Sciatic nerve (tissue), 2 donors: ENCODE measurements at places on chromosomes 3 and 15. TPM values are rescaled to one million over a fixed set of nuclear protein-coding genes. Genes with fewer than 3 reads are reported as not detected.

Gene TMCO5A
- not detected for total RNA-seq

Gene SLC6A11
- 1.4 TPM for total RNA-seq

Gene ACVR2B
- total RNA-seq = 13.1 TPM

Gene SEMA3G
- 38.3 TPM for total RNA-seq

Gene PCNP
- total RNA-seq = 177 TPM

Gene GPR27
- total RNA-seq = 6.0 TPM

Gene CCR9
- total RNA-seq = 0.31 TPM

Gene C3orf49
- not detected for total RNA-seq

Gene SI
- total RNA-seq = not detected

Gene VIPR1
- total RNA-seq = 5.8 TPM

GRCh38 chr3:142244056-142244455 lies 18.7 kb upstream of the GK5 start:
- no peak for DNase-seq

- DNase-seq = no peak
Observed at GRCh38 chr3:127083778-127084397, 101.0 kb downstream of the PLXNA1 start.

DNA sequence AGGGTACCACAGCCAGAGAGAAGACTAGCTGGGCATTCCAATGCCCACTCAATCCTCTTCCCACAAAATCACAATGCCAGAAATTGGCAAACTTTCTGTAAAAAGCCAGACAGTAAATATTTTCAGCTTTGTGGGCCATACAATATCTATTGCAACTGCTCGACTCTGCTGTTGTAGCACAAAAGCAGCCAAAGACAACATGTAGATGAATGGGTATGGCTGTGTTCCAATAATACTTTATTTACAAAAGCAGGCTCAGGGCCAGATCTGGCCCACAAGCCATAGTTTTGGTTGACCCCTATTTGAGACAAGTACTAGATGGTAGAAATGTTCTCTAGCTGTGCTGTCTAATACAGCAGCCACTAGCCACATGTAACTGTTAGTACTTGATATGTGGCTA lies 330.9 kb downstream of the ERC2 start:
- no peak for DNase-seq

DNA sequence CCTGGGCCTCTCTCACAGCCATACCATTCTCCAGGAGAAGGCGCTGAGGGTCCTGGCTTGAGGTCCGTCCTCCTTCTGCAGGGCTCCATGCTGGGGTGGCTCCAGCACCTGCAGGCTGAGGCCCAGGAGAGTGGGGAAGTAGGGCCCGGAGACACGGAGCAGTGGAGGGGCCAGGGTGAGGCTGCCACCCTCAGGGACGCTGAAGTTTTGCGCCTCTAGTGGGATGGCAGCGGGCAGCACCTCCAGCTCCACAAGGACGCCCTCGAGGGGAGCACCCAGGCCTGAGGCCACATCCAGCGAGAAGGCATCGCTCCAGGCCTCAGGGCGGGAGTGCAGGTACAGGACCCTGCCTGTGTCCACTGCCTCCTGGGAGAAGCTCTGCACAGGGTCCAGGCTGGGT lies 27.5 kb downstream of the CSPG4 start:
- no peak for DNase-seq

- no peak for DNase-seq
Observed at GRCh38 chr3:183892610-183893214, 8.0 kb upstream of the PARL start.

GRCh38 chr3:186298876-186299275 lies 63.2 kb downstream of the DGKG start:
- no peak for DNase-seq

DNA sequence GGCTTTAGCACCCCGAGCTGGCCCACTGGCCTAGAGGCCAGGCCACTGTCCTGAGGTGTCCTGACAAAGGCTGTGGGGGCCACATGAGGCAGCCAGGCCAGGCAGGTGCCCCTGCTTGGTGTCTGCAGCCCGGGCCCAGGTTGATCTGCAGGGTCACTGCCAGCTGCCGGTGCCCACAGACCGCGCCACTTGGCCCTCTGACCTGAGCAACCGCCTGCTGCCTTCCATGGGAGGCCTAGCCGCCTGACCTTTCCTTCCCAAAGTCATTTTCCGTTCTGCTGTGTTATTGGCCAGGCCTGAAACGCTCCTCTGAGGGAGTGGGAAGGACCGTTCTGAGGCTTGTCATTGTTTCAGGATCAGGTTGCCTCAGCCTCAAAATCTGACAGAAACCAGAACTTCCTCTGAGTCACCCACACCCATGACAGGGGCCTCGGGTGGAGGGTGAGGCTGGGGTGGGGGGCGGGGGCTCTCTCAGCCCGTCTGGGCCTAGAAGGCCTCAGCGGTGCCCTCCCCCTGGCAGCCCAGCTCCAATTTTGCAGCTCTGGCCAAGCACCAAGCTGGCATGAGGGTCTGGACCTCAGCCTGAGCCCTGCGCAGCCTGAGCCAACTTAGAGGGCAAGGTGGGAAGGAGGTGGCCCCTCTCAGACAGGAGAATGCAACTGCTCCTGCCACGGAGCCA lies 140.7 kb upstream of the MEF2A start:
- peak; percentile 50 for DNase-seq

DNA sequence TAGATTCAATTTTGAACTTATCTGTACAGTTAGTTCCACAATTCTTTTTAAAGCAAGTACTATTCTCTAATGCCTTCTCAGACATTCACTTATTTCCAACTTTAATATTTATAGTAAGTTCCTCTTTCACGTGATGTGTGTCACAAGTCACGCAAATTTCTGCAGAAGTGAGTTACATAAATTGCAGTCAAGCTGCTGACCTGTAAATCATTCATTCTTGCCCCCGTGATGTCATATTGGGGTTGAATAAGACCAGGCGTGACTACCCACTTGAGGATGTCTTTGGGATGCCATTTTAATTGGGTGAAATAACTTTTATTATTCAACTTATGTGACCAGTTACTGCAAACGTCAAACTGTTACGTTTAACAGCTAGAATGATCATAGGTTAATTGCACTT lies 15.1 kb downstream of the PPARG start:
- no peak for DNase-seq

GRCh38 chr3:20747741-20748140 lies 561.7 kb upstream of the SGO1 start:
- DNase-seq = no peak

DNA sequence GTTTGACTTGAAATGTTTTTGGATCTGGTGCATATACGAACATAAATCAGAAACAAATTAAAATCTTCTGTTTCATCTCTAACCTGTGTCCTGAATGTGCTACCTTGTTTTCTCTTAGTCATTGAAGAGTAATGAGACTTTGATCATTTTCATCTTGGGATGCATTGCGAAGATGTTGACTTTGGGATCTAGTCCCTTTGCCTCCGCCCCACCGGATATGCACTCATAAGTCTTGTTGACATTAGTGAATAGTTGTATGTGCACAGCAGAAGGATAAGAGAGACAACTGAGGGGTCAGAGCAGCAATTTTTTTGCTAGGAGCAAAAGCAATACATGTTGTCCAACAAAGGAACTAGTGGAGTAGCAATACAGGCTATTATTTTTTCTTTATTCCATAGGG lies 35.9 kb upstream of the SPRED1 start:
- DNase-seq = no peak

DNA sequence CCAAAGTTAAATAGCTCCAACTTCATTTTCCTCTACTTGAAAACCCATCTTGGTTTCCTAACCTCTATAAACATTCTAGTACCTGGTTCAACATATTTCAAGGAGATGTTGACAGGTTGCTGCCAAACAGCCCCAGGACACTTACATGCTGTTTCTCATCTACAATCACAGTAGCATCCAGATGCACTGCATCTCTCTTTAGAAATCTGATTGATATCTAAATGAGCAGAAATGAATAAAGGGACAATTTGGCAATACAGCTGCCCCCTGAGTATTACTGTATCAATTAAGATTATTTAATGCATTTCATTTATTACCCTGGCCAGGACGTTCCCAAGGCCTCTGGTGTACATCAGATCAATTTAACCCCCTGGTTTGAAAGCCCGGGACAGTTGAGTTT lies 74.0 kb downstream of the SSR3 start:
- no peak for DNase-seq

- no peak for DNase-seq
Observed at GRCh38 chr15:68536331-68537095, 42.3 kb upstream of the CORO2B start.

DNA sequence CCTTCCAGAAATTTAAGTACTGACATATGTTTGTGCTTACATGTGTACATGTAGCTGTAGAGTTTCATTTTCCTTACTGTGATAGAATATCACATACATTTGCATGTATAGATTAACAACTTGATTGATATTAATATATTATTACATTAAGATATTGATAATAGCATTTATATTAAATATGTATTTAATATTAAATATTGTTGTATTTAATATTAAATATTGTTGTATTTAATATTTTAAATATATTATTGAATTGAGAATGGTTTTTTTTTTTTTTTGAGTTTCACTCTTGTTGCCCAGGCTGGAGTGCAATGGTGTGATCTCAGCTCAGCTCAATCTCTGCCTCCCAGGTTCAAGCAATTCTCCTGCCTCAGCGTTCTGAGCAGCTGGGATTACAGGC lies 76.5 kb downstream of the MYH15 start:
- no peak for DNase-seq

DNA sequence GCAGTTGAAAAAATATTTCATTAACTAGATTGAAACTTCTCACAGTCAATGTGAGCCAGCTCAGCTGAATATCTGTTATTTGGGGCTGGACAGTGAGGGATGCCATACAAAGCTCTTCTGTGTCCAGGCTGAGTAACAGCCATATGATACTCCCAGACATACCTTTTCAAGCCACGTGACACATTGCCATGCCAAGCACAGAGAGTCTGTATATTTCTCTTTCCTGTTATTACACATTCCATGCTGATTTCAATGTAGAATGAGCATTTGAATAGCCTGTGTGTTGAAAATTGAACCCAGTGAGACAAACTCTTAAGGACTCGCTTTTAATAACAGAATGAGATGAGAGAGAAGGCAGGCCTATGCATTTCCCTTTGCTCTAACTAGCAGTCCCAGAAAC lies 334.7 kb upstream of the RASGRP1 start:
- DNase-seq = no peak

DNA sequence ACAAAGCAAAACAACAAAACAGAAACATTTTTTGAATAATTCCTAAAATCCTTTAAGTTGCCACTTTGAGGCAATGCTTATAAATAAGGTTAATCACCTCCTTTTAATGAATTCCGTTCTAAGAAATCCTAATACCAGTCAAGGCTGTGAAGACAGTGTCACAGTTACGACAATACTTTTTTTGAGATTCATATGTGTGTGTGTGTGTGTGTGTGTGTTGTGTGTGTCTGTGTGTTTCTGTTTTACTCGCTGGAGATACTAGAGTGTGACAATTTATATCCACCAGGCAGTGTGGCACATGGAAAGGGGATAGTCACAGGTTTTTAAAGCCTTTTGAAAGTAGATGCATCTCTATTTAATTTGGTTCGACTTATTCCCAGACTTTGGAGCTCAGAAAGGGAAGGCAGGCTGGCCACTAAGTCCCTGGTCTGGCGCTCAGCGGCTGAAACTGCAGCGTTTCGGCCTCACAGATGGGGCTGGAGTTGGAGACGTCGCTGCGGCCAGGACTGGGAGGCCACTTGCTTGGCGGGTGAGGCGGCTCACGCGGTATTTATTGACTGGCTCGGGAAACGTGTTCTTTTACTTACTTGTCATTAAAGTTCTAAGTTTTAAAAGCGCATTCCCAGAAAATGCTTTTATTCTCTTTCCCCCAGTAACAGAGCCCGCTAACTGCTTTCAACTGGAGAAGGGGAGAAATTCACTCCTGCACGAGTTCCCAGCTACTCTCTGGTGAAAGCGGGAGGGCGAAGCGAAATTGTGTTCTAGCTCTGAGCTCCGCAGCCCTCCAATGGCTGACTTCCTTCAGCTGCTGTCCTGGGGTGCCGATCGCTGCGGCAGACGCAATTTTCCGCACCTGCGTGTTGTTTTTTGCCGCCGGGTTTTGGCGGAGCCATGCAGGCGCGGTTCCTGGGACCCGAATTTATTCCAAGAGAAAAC lies 13.7 kb downstream of the ZIC1 start:
- DNase-seq = no peak

GRCh38 chr15:90131848-90132247 lies 29.6 kb upstream of the IDH2 start:
- no peak for DNase-seq

DNA sequence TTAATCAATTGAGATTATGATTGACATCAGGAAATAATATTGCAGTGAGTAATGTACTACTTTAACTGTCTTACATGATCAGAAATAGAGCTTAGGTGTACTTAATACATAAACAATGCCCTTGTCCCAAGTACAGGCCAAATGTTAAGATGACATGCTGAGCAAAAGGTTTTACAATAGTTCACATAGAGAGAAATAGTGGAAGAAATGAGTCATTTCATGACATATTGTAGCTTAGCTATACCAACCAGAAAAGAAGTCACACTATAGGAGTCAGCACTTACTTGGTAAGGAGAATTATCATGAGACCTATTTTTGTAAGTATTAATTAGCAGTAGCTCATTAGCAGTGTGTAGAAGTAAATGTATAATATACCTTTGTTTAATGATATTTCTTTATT lies 96.4 kb upstream of the NANOGP8 start:
- no peak for DNase-seq

- DNase-seq = no peak
Observed at GRCh38 chr3:196193133-196193735, 18.0 kb downstream of the ZDHHC19 start.

DNA sequence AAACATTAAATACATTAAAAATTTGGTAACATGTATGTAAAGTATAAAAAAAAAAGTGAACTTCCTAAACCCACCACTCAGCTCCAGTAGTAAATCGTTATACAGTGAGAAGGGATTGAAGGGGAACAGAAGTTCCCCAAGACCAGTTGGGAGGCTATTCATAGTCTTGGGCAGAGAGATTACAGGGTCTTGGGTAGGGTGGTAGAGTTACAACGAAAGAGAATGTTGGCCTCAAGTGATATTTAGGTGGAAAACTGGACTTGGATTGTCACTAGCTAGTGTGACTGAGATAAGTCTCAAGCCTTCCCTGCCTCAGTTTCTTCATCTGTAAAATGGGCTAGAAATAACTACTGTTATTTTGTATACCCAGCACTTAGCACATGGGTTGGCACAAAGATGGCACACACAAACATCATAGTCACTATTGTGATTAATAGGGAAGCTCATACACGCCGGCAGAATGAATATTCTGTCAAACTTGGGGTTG lies 431 bp upstream of the YEATS2 start:
- no peak for DNase-seq

- no peak for DNase-seq
Observed at GRCh38 chr15:57379487-57379886, 3.2 kb downstream of the CGNL1 start.

DNA sequence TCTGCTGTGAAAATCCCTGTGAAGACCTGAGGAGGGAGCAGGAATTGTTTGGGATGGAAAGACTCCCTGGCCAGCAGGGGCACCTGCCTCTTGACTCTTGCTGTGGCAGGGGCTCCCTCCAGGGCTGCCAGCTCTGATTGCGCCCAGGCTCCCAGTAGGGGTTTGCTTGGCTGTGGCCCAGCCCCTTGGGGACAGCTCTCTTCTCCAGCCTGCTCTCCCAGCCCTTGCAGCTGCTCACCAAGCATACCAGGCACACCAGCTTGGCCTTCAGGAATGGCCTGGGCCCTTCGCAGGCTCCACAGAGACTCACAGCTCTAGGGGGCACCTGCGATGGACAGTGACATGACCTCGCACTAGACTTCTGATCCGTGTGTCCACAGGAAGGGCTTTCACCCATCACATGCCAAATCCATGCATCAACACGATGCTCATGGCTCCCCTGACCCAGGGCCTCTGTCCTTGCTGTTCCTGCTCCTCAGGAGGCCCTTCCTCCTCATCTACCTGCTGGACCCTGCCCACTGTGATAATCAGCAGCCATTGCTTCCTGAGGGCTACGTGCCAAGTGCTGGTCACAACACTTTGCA lies 61.8 kb downstream of the SCN5A start:
- peak; percentile 42 for DNase-seq

GRCh38 chr3:126982126-126982470 lies 817 bp upstream of the PLXNA1 start:
- no peak for DNase-seq
